ENCODE measurements at places on chromosomes 11 and 22.

DNA sequence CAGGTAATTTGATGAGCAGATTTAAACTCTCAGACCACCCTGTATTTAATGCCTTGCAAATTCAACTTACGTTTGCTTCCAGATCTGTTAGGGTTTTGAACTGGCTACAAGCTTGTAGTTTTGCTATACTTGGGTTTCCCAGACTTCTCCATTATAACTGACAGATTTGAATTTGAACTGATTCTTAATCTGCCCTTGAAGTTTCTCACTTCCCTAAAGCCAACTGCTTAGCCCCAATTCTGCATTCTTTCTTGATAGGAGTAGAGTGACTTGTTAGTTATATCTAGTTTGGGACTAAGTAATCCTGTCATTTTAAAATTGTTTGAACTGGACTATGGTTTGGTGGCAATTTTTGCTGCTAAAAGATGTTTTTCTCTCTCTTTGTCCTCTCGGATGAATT lies 9.7 kb downstream of the LAYN start:
- no peaks in the 10 kb centered on the region for H3K4me1 ChIP-seq
- H3K27ac ChIP-seq = no peak overlapping the region

GRCh38 chr22:18067548-18068341 lies 10.0 kb upstream of the PEX26 start:
- no peaks in the 10 kb centered on the region for H3K36me3 ChIP-seq
- H3K4me3 ChIP-seq = no peak overlapping the region
- no peak for DNase-seq
- H3K27me3 ChIP-seq = 0 out of 2 replicates have a peak, but pooled peaks cover 2% of the 10 kb centered on the region
- no peaks in the 10 kb centered on the region for H3K4me1 ChIP-seq

DNA sequence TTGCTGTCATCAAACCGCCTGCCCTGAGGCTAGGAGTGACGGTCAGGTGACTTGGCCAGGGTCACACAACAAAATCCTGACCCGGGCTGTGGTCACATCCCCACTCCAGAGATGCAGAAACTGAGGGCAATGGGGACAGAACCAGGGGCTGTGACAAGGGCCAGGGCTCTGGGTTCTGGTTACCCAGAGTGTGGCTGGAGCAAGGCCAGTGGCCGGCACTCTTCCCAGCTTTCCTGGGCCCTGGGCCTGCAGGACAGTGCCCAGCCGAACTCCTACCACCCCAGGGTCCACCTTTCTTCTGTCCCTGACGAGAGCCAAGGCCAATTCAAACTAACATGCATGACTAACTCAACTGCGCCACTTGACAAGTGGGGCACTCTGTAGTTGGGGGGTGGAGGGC lies 35.9 kb downstream of the ARVCF start:
- H3K4me3 ChIP-seq = no peak overlapping the region
- H3K27ac ChIP-seq = no peak overlapping the region
- H3K4me1 ChIP-seq = peaks cover under 1% of the 10 kb centered on the region
- H3K36me3 ChIP-seq = peaks cover 26% of the 10 kb centered on the region

- no peaks in the 10 kb centered on the region for H3K27me3 ChIP-seq
- H3K4me3 ChIP-seq = no peak overlapping the region
- H3K27ac ChIP-seq = no peak overlapping the region
- H3K4me1 ChIP-seq = no peaks in the 10 kb centered on the region
- H3K36me3 ChIP-seq = no peaks in the 10 kb centered on the region
- no peak for DNase-seq
Measured at GRCh38 chr11:124543145-124543544, 309 bp downstream of the OR8B12 start.

GRCh38 chr11:27201454-27202302 lies 161.1 kb downstream of the BBOX1 start:
- DNase-seq = no peak
- no peaks in the 10 kb centered on the region for H3K4me1 ChIP-seq
- no peaks in the 10 kb centered on the region for H3K36me3 ChIP-seq
- H3K4me3 ChIP-seq = no peak overlapping the region

DNA sequence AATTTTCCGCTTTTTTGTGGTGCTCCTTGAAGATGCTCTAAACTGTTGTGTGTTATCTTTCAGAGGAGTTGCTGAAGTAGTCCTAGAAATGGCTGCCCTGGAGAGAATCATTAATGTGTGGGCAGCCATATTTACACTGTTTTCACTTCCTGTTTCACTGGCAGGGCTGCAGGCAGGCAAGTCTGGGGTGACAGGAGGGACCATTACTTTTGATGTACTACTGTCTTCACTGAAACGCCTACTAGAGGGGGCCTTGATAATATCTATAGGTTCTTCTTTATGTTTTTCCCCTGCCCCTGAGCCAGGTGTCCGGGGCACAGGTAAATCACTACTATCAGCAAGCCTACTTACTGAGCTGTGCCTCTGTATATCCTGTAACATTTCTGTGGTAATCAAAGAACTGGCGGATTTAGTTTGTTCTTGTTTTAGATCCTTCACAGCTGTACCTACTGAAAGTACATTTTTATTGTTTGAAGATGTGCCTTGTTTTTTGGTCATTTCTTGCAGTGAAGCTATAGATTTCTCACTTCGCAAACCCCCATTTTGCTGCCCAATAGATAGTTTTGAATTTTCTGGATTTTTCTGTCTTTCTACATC lies 39.7 kb downstream of the ACAT1 start:
- H3K27me3 ChIP-seq = no peaks in the 10 kb centered on the region
- peaks cover 11% of the 10 kb centered on the region for H3K36me3 ChIP-seq
- no peak overlapping the region for H3K4me3 ChIP-seq
- H3K4me1 ChIP-seq = no peaks in the 10 kb centered on the region

- H3K27ac ChIP-seq = no peak overlapping the region
- no peaks in the 10 kb centered on the region for H3K4me1 ChIP-seq
- H3K27me3 ChIP-seq = no peaks in the 10 kb centered on the region
- no peak for DNase-seq
Measured at GRCh38 chr11:37612146-37612545, 1014.1 kb upstream of the RAG2 start.

DNA sequence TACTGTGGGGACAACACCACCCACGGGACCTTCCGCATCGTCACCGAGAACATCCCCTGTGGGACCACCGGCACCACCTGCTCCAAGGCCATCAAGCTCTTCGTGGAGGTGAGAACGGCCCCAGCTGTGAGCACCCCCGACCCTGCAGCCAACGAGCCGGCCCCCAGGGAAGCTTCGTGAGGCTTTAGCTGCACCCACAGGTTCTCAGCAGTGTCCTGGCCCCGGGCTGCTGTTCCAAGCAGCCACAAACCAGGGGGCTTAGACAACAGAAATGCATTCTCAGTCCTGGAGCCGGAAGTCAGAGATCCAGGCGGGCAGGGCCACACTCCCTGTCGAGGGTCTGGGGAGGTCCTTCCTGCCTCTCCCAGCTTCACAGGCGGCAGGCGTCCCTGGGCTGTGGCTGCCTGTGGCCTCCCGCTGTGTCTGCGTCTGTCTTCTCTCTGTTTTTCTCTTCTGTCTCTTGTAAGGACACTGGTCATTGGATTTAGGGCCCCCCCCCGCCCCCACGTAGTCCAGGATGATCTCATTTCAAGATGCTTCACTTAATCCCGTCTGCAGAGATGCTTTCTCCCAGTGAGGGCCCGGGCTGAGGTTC lies 12.5 kb downstream of the MUC5B start:
- DNase-seq = no peak
- no peaks in the 10 kb centered on the region for H3K27me3 ChIP-seq
- H3K36me3 ChIP-seq = no peaks in the 10 kb centered on the region
- no peaks in the 10 kb centered on the region for H3K4me1 ChIP-seq
- no peak overlapping the region for H3K4me3 ChIP-seq
- H3K27ac ChIP-seq = no peak overlapping the region

DNA sequence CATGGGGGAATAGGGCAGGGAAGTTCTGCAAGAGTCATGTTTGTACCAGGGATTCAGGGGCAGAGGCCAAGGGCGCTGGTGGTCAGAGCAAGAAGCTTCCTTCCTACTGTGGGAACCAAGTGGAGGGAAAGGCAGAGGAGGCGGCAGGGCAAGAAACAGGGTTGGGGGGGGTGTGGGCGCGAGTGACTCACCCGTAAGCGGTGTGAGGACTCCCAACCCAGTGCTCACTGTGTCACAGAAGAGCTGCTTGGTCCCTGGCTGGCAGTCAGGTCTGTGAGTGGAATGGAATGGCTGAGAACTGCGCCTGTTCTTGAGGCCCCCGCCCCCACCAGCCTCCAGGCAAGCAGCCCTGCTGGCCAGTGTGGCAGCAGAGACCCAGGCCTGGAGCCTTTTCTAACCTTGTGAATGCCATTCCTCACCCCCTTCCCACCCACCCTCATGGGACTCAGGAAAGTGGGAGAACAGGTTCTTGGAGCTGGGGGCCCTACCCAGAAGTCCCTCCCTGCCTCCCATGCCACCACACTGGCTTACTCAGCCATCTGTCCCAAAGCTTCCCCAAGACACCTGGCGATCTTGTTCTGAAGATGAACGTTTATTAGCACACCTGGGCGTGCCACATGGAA lies 4.7 kb downstream of the LRRC10B start:
- DNase-seq = no peak
- no peak overlapping the region for H3K4me3 ChIP-seq
- peaks cover 21% of the 10 kb centered on the region for H3K4me1 ChIP-seq
- H3K27ac ChIP-seq = no peak overlapping the region
- H3K27me3 ChIP-seq = peaks cover 10% of the 10 kb centered on the region

DNA sequence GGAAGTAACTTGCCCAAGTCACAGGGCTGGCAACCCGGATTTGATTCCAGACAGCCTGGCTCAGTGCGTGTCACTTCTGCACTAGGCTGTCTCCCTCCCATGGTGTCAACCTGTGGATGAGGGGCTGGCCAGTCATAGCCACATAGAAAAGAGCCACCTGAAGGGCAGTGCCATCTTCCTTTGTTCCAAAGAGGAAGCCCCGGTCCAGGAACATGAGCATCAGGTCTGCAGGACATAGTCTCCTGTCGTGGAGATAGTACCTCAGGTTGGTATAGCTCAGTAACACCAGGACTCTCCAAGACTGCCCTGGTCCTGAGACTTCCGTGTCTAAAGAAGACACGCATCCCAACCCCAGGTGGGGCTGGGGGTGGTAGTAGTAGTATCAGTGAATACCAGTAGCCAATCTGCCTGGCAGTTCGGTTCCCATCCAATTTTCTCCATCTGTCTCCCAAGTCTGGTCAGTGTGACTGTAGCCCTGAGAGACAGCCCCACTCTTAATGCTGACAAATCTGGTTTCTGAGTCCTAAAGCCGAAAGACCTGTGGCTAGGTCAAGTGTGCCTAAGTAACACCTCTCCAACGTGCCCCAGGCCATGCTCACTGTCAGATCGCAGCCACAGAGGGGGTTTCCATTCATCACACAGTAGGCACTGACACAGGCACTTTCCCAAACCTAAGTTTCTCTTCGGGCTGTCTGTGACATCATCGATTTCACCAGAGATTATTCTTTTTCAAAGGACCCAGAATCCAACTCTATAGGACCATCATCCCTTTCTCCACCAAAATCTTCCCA lies 33.1 kb downstream of the C11orf58 start:
- no peaks in the 10 kb centered on the region for H3K36me3 ChIP-seq
- DNase-seq = no peak
- H3K27ac ChIP-seq = no peak overlapping the region
- peaks cover 2% of the 10 kb centered on the region for H3K4me1 ChIP-seq
- no peaks in the 10 kb centered on the region for H3K27me3 ChIP-seq
- no peak overlapping the region for H3K4me3 ChIP-seq

DNA sequence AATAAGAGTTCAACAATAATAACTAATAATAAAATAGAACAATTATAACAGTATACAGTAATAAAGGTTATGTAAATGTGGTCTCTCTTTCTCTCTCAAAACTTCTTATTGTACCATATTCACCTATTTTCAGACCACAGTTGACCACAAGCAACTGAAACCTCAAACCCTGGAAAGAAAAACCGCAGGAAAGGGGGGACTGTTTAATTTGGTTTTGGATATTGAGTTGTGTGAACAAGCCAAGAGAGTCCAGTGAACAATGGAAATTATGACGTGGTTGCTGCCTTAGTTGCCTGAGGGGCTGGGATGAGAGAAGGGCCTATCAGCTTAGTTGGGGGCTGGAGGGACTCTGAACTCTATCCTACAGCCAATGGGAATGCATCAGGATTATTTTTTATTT lies 178.7 kb upstream of the POU2AF2 start:
- no peak overlapping the region for H3K4me3 ChIP-seq
- no peaks in the 10 kb centered on the region for H3K27me3 ChIP-seq
- no peaks in the 10 kb centered on the region for H3K36me3 ChIP-seq
- no peak overlapping the region for H3K27ac ChIP-seq

- H3K4me3 ChIP-seq = no peak overlapping the region
- DNase-seq = no peak
- H3K36me3 ChIP-seq = no peaks in the 10 kb centered on the region
- peaks cover 4% of the 10 kb centered on the region for H3K4me1 ChIP-seq
- H3K27ac ChIP-seq = no peak overlapping the region
- no peaks in the 10 kb centered on the region for H3K27me3 ChIP-seq
Measured at GRCh38 chr11:128865490-128865889, 1.6 kb downstream of the KCNJ1 start.

- H3K4me1 ChIP-seq = peaks cover 17% of the 10 kb centered on the region
- no peak overlapping the region for H3K27ac ChIP-seq
- H3K4me3 ChIP-seq = no peak overlapping the region
- peaks cover 3% of the 10 kb centered on the region for H3K27me3 ChIP-seq
- H3K36me3 ChIP-seq = no peaks in the 10 kb centered on the region
Measured at GRCh38 chr11:44755556-44756523, 29.1 kb downstream of the TSPAN18 start.

DNA sequence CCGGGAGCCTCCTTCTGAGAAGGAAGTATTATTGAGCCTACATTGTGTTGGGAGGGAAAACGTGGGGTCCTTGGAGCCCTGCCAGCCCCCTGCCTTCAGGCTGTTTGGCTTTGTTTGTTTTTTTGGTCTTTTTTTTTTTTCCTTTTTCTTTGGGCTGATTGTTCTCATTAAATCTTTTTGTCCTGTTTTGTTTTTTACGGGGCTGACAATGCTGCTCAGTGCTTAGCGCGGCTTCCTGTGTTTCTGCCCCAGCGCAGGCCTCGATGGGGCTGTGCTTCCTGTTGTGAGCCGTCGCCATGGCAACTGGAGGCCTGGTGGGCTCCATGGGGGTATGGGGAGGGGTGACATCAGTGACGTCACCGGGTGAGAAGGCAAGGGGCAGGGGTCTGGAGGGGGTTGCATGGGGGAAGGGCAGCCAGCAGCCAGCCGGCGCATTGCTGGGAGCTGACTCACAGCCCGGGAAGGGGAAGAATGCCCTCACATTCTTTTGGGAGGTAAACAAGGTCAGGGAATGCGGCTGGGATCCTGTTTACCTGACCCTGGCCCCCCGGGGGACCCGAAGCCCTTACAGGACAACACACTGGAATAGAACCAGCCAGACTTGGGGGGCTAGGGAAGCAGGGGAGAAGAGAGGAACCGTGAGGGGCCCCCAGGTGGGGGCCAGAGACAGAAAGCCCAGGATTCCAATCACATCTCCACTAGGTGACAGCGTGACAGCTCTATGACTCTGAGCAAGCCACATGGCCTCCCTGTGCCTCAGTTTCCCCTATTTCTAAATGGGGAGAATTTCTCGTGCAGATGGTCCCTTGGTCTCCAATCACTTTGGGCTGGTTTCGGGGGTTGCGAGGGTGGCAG lies 22.2 kb upstream of the CBX7 start:
- no peaks in the 10 kb centered on the region for H3K27me3 ChIP-seq
- H3K4me3 ChIP-seq = no peak overlapping the region
- H3K36me3 ChIP-seq = no peaks in the 10 kb centered on the region
- peak; percentile 99 for DNase-seq
- H3K27ac ChIP-seq = no peak overlapping the region

Measured in iPS DF 6.9 (cell line).